ENCODE measurements at places on chromosomes 5 and 9.

GRCh38 chr5:154302161-154302560 lies 111.6 kb downstream of the GALNT10 start:
- DNase-seq = no peak

GRCh38 chr5:50576265-50576664 lies 90.2 kb upstream of the PARP8 start:
- no peak for DNase-seq

- no peak for DNase-seq
Observed at GRCh38 chr9:107704774-107705173, 215.2 kb upstream of the KLF4 start.

GRCh38 chr9:29211003-29211579 lies 1637.8 kb upstream of the C9orf72 start:
- DNase-seq = no peak

GRCh38 chr5:81969226-81969625 lies 2.6 kb upstream of the ATG10 start:
- DNase-seq = no peak

Measured in CD4-positive, alpha-beta T cell treated with Interleukin-15 for 4 hours (primary cell).